ENCODE measurements at places on chromosomes 12 and 14.

- no peak for DNase-seq
These were observed 3.0 kb downstream of the NPAS3 start for GRCh38 chr14:32941668-32942065.

GRCh38 chr12:75985566-75985965 lies 46.0 kb downstream of the PHLDA1 start:
- no peak for DNase-seq

DNA sequence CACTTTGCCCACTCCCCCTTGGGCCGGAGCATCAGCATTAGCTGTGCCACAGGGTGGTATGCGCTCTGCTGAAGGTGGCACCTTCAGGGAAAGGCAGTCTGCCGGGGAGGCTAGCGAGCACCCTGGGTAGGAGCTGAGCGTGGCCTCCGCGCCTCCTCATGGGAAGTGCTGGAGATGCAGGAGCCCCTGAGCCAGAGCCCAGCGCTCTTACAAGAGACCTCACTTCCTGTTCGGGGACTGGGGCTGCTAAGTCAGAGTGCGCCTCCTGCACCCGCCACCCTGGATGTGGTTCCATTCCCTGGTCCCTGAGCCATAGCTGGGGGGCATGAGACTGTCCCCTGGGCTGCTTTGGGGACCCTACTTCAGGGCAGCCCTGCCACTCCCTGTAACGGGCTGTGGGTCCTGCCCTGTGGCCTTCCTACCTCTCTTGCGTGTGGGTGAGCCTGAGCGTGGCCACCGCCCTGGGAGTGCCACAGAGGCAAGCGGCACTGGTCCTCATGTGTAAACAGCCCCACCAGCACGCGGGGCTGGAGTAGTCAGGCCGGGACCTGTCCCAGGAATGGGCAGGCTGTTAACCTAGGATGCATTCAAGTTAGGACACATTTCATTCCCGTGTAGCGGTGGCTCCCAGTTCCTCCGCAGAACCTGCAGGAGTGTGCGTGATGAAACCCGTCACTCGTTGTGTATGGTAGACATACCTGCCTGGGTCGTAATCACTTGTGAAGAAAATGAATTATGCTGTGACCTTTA lies 19.4 kb downstream of the COA8 start:
- DNase-seq = no peak

- DNase-seq = no peak
These were observed 192.0 kb upstream of the HMGA2 start for GRCh38 chr12:65632131-65632855.

DNA sequence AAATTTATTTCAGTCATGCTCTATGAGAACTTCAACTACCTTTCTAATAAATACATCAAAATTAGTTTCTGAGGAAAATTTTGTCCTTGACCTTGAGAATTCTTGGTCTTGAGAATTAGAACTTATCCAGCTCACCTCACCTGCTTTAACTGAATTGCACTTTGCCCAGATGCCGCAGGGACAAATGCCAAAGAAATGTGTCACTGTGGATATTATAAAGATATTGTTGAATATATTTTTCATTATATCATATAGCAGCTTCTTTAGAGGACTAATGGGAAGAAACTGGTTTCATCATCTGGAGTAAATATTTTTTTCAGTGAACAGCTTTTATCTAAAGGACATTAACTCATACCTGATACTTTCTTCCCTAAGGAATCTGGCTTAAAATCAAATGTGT lies 54.1 kb downstream of the LRP6 start:
- no peak for DNase-seq

DNA sequence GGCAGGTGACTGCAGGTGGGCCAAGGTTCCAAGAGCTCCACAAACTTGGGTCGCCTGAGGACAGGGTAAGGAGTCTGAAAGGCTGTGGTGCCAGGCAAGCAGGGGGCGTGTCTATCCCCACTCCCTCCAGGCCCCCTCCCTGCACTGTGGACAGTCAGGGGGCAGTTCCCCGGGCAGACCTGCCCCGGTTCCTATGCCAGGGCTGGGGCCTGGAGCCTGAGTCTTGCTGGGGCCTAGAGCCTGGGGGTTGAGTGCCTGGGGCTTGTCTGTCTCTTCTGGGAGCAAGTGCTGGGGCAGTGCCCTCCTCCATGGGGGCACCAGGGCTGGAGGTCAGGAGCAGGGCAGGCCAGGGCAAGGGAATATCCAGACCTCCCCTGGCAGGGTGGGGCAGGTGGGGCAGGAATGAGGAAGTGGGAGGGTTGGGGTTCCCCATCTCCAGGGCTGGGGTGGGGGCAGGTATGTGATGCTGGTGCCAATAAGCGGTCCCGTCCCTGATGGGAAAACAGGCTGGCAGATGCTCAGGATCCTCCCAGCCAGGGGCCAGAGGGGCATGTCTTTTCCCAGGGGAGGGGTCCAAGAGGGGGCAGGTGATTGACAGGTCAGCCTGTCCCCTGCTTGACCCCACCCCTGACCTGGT lies 11.9 kb upstream of the TNFAIP2 start:
- no peak for DNase-seq

All from stimulated activated CD4-positive, alpha-beta T cell treated with anti-CD3 and anti-CD28 coated beads, Interleukin-12 subunit alpha, Interleukin-12 subunit beta, amount 100 ng/mL, for 4 hours (primary cell).